ENCODE measurements at places on chromosomes 2 and 18.

DNA sequence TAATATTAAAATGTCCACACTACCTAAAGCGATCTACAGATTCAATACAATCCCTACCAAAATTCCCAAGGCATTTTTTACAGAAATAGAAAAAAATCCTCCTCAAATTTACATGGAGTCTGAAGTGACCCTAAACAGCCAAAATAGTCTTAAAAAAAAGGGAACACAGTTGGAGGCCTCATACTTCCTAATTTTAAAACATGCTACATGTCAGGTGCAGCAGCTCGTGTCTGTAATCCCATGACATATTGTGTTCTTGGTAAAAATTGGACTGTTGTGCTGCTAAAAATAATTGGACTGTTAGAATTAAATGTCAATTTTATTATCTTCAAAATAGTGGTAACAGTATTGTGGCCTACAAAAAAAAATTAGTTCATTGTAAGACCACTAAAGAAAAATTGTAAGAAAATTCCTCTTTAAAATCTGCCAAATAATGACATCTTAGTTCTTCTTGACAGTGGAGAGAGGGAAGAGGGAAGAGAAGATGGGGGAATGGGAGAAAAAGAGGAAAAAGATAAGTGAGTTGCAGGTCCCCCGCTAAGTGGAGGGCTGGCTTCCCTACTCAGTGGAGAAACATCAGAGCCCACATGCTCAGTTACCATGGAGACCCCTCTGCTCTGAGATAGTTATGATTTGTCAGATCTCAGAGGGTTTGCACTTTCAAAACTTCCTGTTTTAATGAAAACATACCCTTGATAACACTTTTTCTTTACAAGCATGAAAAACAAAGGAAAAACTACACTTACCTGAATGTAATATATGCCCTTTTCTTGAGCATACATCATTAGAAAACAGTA is 46.5 kb downstream of the UNC50 start:
- DNase-seq: no peak

GRCh38 chr2:72012886-72013574 is 134.6 kb downstream of the CYP26B1 start:
- DNase-seq: no peak

- DNase-seq: no peak
Measured at GRCh38 chr18:79588636-79589481, 90.7 kb upstream of the CTDP1 start.

DNA sequence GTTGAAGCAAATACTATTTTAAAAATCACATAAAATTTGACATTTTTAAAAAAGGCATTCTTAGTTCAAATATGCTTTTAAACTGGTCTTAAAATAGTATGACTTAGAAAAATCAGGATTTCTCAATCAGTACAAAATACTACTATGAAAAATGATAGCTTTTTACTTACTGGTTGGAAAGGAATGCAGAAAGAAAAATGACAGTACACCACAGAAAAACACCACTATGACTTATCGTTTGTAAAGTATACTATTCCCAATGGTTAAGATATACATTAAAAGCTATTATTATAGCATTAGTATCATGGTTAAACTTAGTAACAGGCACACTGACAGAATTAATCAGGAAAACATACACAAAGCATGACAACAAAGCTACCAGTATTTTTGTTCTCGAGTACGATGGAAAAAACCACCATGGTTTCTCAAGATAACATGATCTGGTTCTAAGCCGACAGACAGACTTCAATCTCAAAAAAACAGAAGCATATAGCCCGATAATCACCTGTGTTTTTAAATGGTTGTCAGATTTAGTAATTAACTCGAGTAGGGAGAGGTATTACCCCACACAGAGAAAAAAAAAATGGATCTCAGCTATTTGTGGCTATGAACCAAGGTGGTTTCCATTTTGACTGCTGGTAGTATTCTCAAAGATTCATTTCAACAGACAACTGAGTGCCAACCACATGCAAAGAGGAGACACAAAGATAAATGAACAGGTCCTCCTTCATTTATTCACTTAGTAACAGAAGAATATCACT is 39.1 kb downstream of the CUL3 start:
- no peak for DNase-seq

- no peak for DNase-seq
Measured at GRCh38 chr2:44367591-44367990, 5.8 kb downstream of the CAMKMT start.

GRCh38 chr18:74497778-74498177 is 1.6 kb downstream of the CNDP2 start:
- no peak for DNase-seq

- no peak for DNase-seq
Measured at GRCh38 chr2:145755019-145755837, 1235.3 kb upstream of the ZEB2 start.

GRCh38 chr2:14806613-14807012 is 174.1 kb downstream of the LRATD1 start:
- DNase-seq: no peak

- DNase-seq: no peak
Measured at GRCh38 chr2:100151310-100151709, 8.9 kb upstream of the AFF3 start.

DNA sequence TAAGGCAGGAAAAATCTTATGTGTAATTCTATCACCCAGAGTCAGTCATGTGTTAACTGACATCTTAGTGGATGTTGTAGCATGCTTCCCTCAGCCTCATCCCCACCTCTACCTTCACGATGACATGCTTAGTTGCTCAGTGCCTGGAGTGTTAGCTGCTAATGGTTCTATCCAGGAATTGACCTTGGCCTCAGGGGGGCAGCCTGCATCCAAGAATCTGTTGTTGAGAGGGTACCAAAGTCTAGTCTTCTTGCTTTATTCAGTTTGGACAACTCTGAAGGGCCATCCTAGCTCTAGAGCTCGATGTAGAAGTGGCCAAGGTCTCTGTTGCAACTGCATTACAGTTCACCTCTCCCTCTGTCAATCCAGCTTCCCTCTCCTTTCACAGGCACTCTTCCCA is 61.2 kb downstream of the ACYP2 start:
- no peak for DNase-seq

All from kidney epithelial cell (primary cell).